Frontal cortex (tissue), 4 donors: ENCODE measurements at places on chromosomes 6 and 20.

- peak; percentile 27 for DNase-seq
Measured at GRCh38 chr6:6918216-6918983, 189.4 kb upstream of the RREB1 start.

DNA sequence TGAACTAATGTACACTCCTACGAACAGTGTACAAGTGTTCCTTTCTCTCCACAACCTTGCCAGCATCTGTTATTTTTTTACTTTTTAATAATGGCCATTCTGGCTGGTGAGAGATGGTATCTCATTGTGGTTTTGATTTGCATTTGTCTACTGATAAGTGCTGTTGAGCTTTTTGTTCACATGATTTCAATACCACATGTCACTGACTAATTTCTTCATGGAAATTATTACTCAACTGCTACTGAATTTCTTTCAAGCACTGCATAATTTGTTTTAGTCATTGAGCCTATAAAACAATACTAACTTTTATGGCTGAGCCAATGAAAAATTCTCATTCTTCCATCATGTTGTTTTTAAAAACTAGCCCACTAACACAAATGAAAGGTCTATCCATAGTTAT lies 115.4 kb downstream of the FRK start:
- DNase-seq = no peak

DNA sequence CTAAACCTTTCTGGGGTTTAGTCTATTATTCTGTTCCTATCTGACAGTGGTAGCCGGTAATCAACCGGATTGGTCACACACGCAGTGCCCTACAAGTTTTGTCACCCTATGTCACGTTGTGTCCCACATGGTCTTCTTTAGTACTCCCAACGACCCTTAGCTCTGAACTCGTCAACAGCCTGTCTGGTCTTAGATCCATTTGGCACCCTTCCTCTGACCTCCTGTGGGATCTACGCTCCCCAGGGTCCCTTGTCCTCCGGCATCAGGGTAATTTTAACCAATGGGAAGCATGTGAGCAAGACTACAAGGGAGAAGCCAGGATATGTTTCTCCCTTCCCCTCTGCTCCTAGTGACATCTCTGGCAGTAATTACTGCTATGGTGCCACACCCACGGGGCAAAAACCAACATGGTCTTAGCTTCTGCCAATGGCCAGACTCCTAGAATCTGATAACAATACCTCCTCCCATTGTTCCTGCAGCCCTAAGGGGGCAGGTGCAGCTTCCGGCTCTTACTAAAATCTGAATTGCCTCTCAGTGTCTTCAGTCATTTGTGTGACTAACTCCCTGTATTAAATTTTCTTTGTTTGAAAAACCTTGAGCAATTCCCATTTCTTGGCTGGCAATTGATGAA lies 56.6 kb downstream of the MAFB start:
- no peak for DNase-seq

- DNase-seq = no peak
Measured at GRCh38 chr20:45306431-45306982, at the start of gene RBPJL. Gene RBPJL (plus strand): TSS chr20:45306840. CDS start chr20:45306923, 83 bp downstream.

- no peak for DNase-seq
Measured at GRCh38 chr6:108944707-108945680, 96.8 kb downstream of the ARMC2 start.

GRCh38 chr6:124590001-124590400 lies 372.2 kb upstream of the RNF217 start:
- no peak for DNase-seq

- DNase-seq = no peak
Measured at GRCh38 chr6:106631346-106631745, 2.0 kb downstream of the QRSL1 start.

DNA sequence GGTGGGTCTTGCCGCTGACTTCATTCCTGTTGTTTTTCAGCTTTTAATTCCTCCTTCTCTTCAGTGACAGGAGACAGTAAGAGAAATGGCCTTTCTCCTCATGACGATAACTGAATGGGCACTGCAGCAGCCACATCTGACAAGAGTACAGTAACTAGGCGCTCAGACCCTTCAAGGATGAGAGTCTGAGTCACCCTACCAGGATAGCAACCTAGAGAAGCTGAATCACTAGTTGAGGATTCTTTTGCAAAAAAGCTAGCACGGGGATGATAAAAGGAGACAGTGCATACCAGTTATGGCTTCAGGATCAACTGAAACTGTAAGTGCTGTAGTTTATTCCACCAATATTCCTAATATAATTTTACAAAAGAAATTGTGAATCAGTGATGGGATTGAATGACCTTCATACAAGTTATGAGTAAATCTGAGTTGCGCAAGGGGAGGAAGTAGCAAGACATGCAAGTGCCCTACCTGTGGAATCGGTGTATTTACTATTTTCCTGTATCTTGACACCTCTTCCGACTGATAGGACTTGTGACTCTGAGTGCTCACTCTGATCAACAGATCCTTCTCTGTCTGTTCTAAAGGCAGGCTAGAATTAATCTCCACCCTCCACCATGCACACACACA lies 161.8 kb upstream of the GRIK2 start:
- no peak for DNase-seq

GRCh38 chr6:40438246-40438887 lies 148.8 kb downstream of the LRFN2 start:
- DNase-seq = no peak

DNA sequence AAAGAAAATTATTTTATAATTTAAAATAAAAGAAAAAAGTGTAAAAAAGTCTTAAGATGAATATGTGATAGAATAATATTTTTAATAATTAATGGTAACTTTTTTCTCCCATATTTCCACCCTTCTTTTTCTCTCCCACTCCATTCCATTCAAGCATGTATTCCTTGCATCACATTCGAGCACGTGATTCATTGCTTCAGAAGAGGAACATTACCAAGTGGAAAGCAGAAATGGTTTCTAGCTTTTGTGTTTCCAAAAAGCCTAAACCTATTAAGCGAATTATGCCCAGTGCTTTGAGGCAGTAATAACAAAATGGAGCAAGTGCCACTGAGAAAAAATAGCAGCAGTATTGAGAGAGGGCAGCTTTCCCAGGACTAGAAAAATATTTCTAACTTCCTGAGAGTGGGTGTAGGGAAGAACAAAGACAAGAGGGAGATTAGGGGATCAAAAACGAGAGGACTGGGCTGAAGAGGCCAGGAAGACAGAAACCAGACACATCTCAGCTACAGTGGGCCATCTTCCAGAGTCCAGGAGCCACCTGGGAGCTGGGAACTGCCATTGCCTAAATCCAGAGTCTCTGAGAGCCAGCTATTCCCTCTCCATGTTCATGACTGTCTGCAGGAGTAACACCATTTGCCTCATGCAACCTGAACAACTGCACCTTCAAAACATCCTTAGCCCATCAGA lies 15.0 kb upstream of the AKIRIN2 start:
- DNase-seq = no peak

GRCh38 chr6:165662749-165663376 lies at the start of gene PDE10A:
Gene PDE10A (minus strand): TSS chr6:165663241. CDS start chr6:165662811, 430 bp downstream.
- peak; percentile 75 for DNase-seq

GRCh38 chr6:150929416-150929815 lies 63.9 kb downstream of the MTHFD1L start:
- no peak for DNase-seq

- DNase-seq = no peak
Measured at GRCh38 chr20:14295770-14296309, 41.6 kb downstream of the FLRT3 start.

- DNase-seq = no peak
Measured at GRCh38 chr6:160801418-160801817, 99.4 kb downstream of the PLG start.

DNA sequence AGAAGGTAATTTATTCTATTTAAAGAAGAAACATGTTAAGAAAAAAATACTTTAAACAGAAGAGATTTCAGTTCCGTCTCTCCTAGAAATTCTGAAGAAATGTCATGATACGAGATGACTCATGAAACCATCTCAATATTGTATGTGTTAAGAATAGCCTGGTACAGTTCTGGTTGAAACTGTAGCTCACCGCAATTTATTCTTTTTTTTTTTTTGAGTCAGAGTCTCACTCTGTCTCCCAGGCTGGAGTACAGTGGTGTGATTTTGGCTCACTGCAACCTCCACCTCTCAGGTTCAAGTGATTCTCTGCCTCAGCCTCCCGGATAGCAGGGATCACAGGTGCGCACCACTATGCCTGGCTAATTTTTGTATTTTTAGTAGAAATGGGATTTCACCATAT lies 103.3 kb downstream of the ARHGAP18 start:
- no peak for DNase-seq

- DNase-seq = no peak
Measured at GRCh38 chr6:108106261-108106660, 31.7 kb upstream of the OSTM1 start.

DNA sequence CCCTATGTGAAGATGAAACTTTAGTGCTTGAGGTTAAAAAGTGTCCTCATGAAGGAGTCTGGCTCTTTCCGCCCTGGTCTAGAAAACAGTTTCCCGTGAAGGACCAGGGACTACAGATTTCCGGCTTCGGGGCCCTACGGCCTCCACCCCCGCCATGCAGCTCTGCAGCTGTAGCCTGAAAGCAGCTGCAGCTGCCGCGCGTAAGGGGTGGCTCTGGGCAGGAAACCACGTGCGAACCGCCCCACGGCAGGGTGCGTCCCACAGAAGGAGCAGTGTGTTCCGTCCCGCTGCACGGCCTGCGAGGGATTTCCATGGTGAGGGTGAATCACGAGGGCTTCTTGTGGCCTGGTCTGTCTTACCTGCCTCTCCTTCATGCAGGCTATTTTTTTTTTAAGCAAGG lies 117.0 kb downstream of the ERMARD start:
- no peak for DNase-seq

GRCh38 chr6:71879016-71879415 lies 7.3 kb upstream of the RIMS1 start:
- no peak for DNase-seq

DNA sequence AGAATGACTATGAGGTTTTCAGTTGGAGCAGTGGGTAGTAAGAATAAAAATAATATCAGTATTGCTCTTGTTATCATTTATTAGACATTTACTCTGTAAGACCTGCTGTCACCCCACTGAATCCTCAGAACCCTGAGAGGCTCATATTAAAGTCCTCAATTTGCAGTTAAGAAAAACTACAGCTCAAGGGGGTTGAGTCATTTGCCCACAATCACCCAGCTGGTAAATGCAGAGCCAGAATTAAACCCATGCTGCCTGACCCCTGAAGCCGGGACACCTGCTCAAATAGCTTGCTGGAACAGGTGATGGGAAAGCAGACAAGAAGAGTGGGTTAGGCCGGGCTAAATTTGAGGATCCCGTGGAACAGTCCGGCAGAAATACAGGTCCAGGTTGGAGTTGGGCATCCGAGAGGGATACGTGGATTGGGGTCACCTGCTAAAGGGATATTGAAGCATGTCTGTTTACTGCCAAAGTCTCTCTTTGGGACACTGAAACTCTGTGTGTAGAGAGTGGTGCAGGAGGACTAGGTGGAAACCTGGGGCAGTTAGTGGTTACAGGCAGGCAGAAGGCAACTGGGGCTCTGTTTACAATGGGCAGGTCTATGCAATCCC lies 344.1 kb downstream of the CDC5L start:
- no peak for DNase-seq

DNA sequence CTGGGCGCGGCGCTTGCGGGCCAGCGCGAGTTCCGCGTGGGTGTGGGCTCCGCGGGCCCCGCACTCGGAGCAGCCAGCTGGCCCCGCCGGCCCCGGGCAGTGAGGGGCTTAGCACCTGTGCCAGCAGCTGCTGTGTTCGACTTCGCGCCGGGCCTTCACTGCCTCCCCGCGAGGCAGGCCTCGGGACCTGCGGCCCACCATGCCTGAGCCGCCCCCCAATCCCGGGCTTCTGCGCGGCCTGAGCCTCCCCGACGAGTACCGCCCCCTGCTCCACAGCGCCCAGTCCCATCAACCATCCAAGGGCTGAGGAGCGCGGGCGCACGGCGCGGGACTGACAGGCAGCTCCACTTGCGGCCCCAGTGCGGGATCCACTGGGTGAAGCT lies 36.2 kb downstream of the RIOK1 start:
- DNase-seq = no peak

DNA sequence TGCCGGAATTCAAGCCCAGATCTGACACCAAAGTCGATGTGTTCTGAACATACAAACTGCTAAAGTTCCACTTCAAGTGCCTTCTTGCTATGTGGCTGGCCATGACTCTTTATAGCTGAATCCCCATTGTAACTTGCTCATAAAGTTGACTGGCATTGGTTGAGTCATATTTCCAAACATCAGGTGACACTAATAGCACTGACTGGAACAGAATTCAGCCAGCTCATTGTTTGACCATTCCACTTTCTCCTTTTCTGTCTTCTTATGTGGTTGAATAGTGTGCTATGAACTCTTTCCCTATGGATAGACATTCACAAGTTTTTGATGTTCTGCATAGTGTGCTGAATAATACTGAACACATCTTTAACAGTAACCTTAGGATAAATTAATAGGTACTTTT lies 266.2 kb upstream of the ZFP64 start:
- DNase-seq = no peak

DNA sequence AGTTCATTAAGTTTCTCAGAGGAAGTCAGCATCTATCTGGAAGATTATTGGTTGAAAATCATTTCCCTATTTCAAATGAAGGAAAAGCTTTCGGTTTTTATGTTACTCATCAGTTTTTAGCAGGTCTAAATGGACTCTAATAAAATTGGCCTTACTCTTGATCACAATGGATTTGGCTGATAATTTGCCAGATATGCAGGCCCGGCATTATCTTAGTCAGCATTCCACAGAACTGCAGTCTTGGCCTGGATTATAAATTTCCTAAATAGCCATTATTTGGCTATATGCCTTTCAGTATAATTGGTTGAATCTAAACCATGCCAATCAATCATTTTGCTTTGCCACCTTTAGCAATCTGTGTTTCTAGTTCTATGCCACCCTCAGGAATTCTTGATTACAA lies 91.7 kb upstream of the KCNQ5 start:
- DNase-seq = no peak

DNA sequence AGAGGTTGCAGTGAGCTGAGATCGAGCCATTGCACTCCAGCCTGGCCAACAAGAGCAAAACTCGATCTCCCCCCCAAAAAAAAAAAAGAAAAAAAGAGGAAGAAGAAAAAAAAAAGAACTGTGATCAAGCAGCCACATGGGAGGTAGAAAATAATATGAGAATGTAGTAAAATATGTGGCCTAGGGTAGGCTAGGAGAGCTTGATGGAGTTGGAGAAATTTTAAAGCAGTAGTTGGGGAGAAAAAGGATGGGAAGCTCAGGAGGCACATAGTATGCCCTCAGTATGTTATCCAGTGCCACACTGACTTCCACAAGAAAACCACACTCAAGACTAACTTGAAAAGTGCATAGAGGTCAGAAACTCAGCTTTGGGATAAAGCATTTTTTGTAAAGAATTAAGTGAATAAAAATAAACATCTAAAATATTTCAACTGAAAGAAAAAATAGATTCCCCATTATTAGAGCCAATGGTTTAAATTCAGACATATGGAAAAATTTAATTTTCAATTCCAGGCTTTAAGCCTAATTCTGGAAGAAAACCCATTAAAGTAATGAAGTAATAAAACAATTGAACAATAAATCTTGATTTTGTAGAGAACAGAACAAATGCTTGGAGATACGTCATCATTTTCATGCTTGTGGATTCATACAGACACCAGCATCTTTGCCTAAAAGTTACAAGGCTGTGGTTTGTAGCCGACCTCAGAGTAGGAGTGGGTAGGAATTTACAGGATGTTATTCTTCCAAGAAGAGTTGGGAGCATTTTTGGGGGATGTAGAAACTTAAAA lies 34.7 kb downstream of the PLEKHG1 start:
- no peak for DNase-seq

- no peak for DNase-seq
Measured at GRCh38 chr20:56860413-56860812, 231.3 kb downstream of the TFAP2C start.
